ENCODE measurements at places on chromosomes 2 and 18. TPM values are rescaled to one million over a fixed set of nuclear protein-coding genes. Genes with fewer than 3 reads are reported as not detected.

SNORC gene
- total RNA-seq = 1.8 TPM

KCTD1 gene
- 5.3 TPM for total RNA-seq

- H3K36me3 ChIP-seq = no peaks in the 10 kb centered on the region
- no peak for DNase-seq
- H3K4me3 ChIP-seq = no peak overlapping the region
- H3K27ac ChIP-seq = no peak overlapping the region
- H3K27me3 ChIP-seq = no peaks in the 10 kb centered on the region
- H3K4me1 ChIP-seq = no peaks in the 10 kb centered on the region
Measured at GRCh38 chr2:101533561-101534148, 58.7 kb upstream of the RFX8 start.

- H3K36me3 ChIP-seq = no peaks in the 10 kb centered on the region
- no peak within 1 kb of the TSS for H3K27ac ChIP-seq
- H3K27me3 ChIP-seq = peaks cover 5% of the 10 kb centered on the region
- H3K4me3 ChIP-seq = no peak within 1 kb of the TSS
Measured at GRCh38 chr2:166494140-166494624, at the start of gene SCN7A. TSS of gene SCN7A (minus strand) at chr2:166494249. CDS start at chr2:166477696, 16,553 bp downstream.

FOXD4L1 gene
- total RNA-seq = 0.32 TPM

ITGA4 gene
- 118 TPM for total RNA-seq

- no peak overlapping the region for H3K4me3 ChIP-seq
- peaks cover 90% of the 10 kb centered on the region for H3K36me3 ChIP-seq
- H3K27me3 ChIP-seq = no peaks in the 10 kb centered on the region
- H3K27ac ChIP-seq = no peak overlapping the region
- H3K4me1 ChIP-seq = peaks cover 20% of the 10 kb centered on the region
Measured at GRCh38 chr2:86491088-86491487, 49.9 kb downstream of the KDM3A start.

GRCh38 chr2:57180042-57180567 is 866.5 kb upstream of the VRK2 start:
- no peak for DNase-seq
- H3K4me3 ChIP-seq = no peak overlapping the region
- no peaks in the 10 kb centered on the region for H3K4me1 ChIP-seq
- H3K27me3 ChIP-seq = no peaks in the 10 kb centered on the region
- no peaks in the 10 kb centered on the region for H3K36me3 ChIP-seq

- H3K27ac ChIP-seq = no peak overlapping the region
- DNase-seq = no peak
- peaks cover 6% of the 10 kb centered on the region for H3K4me1 ChIP-seq
- H3K36me3 ChIP-seq = peaks cover 54% of the 10 kb centered on the region
Measured at GRCh38 chr2:182744490-182744889, 28.4 kb downstream of the DNAJC10 start.

- peaks cover 5% of the 10 kb centered on the region for H3K36me3 ChIP-seq
- no peak overlapping the region for H3K4me3 ChIP-seq
Measured at GRCh38 chr18:58592223-58593214, 36.4 kb downstream of the ALPK2 start.

OR6B3 gene
- total RNA-seq = not detected

DNA sequence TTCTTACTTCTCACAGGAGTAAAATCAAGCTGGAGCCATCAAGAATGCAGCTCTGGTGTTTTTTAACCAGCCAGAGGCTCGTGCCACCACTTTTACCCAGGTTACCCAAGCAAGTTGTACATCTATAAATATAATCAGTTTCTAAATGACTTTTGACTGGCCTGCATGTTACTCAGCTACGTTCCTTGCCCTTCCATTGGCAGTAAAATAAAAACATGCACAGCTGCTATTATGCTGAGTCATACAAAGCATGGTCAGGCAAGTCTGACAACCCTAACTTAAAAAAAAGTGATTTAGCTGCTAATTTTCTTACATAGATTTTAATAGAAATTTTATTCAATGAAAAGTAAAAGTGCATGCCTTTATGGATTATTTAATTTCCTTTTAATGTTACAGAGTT is 111.7 kb upstream of the CSRNP3 start:
- H3K27ac ChIP-seq = no peak overlapping the region
- no peak for DNase-seq
- H3K4me3 ChIP-seq = no peak overlapping the region
- no peaks in the 10 kb centered on the region for H3K27me3 ChIP-seq
- no peaks in the 10 kb centered on the region for H3K4me1 ChIP-seq
